ENCODE measurements at places on chromosomes 12 and 14.

- no peak for DNase-seq
Measured at GRCh38 chr12:27589419-27589818, 65.4 kb downstream of the PPFIBP1 start.

- DNase-seq: no peak
Measured at GRCh38 chr12:52920937-52921336, 16.1 kb upstream of the KRT8 start.

GRCh38 chr12:2320841-2321240, 268.1 kb downstream of the CACNA1C start:
- no peak for DNase-seq

- peak; percentile 38 for DNase-seq
Measured at GRCh38 chr14:101927859-101928258, 36.5 kb upstream of the DYNC1H1 start.

GRCh38 chr12:43306066-43306465, 245.9 kb downstream of the ADAMTS20 start:
- DNase-seq: no peak

- no peak for DNase-seq
Measured at GRCh38 chr12:31737345-31737744, 8.5 kb upstream of the AMN1 start.

DNA sequence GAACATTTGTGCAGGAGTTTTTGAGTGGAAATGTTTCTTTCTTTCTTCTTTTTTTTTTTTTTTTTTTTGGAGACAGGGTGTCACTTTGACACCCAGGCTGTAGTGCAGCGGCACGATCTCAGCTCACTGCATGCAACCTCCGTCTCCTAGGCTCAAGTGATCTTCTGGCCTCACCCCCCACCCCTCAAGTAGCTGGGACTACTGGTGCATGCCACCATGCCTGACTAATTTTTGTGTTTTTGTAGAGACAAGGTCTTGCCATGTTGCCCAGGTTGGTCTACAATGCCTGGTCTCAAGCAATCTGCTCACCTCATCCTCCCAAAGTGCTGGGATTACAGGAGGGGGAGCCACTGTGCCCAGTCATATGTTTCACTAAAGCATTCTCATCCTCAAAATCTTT, 69.2 kb upstream of the BCAT1 start:
- DNase-seq: no peak

DNA sequence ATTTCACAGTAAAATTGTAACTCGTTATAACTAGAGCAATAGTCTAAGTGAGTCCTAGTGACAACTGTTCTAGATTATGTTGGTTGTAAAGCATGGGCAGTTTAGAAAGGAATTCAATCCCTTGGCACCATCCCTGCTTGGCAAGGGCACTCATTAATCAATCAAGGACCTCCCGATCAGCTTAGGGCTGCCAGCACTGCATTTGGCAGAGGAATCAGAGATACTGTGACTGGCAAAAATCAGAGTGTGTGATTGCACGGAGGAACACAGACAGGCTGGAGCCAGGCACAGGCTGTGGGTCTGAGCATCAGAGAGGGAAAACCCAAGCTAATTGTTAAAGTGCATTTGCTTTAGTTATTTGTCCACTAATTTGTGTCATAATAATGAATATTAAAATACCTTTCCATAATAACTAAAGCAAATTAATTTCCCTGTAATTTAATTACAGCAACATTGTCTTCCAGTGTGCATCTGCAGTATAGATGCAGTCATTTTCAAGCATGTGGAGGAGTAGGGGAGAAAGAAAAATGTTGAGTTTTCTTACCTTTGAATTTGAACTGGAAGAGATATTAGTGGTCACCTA, 3.2 kb upstream of the EGLN3 start:
- no peak for DNase-seq

All from KBM-7 (cell line).